Activated CD8-positive, alpha-beta T cell treated with anti-CD3 and anti-CD28 coated beads for 36 hours (primary cell): ENCODE measurements at places on chromosomes 2 and 18.

DNA sequence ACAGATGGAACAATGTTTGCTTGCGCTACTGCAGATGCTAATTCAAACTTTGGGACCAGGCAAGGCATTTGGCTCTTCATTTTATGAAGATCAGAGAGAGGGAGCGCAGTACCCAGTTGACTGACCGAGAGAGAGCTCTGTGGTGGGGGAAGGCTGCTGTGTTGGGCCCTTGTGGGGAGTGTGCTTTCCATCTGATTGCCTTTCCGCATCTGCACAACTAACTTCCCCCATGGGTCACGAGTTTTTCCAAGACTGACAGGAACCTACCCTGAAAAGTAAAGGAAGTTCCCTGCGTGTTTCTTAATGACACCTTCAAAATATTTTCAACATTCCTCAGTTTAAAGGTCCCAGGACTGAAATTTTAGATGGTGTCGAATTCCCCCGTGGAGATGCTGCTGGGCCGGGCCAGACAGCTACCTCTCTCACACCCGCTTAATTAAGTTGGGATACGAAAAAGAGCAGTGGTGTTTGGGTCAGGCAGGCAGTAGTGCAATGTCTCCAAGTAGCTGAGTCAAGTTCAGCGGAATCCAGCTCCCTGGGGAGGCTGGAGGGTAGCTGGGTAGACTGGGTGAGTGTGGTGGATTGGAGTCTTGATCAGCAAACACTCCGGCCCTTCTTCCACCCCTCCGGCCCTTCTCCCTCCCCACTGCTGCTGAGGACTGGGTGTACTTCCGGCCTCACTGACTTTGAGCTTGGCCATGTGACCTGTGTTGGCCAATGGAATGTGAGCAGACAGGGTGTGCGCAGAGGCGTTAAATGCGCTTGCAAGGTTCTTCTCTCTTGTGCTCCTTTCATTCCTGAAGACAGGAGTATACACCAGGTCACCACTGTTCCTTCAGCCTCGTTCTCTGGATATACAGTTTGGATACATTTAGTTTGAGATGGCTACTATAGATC, 2.3 kb upstream of the ARHGAP25 start:
- no peak for DNase-seq

GRCh38 chr2:53987336-53987921, 16.6 kb upstream of the PSME4 start:
- no peak for DNase-seq

GRCh38 chr2:224982226-224982625, 60.0 kb downstream of the DOCK10 start:
- DNase-seq = no peak

- DNase-seq = no peak
These were observed 42.9 kb downstream of the EIPR1 start for GRCh38 chr2:3334392-3335345.

- no peak for DNase-seq
These were observed 116.5 kb upstream of the ANKRD30BL start for GRCh38 chr2:132278267-132278666.

DNA sequence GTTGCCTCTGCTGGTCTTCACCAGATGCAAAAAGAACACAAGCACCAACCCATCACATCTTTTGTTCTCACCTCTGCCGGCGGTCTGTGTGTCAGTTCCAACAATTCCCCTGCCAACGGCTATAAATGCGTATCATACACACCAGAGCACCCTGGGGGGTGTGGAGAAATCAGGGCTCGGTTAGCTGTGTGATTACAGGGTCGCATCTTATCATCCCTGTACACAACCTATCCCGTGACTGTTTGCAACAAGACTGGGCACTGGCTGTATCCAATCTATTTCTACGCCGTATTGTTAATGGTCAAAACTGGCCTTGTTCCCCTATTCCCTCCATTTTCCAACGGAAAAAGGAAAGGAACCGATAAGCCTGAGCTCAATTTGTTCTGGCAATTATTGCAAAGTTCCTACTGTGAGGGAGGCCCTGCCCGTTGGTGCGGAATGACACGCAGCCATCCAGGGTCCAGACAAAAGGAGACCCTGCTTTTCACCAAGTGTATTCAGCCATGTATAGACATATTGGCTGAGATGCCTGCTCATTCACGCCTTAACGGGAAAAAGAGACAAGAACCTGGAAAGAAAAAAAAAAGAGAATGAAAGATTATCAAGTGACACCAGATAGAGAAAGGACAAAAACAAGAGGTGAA, 136.9 kb downstream of the CDH20 start:
- no peak for DNase-seq

DNA sequence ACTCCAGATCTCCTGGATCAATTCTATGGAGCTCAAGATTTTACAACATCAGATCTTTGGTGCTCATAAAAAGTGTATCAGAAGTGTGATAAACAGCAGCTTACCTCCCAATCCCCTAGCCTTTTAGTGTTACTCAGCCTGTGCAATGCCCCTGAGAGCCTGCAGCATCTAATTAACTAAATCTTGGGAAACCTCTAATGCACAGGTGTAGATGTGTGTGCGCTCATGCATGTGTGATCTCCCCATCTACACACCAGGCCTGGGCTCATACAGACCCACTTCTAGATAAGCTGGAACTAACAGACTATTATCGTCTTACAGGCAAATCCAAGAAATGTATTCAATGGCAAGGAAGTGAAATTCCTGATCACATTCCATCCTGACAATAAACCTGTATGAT, 7.5 kb downstream of the SUCLG1 start:
- DNase-seq = no peak

GRCh38 chr2:883803-884748, 66.6 kb upstream of the SNTG2 start:
- DNase-seq = no peak

GRCh38 chr18:35005963-35006577, 35.1 kb upstream of the MAPRE2 start:
- no peak for DNase-seq

DNA sequence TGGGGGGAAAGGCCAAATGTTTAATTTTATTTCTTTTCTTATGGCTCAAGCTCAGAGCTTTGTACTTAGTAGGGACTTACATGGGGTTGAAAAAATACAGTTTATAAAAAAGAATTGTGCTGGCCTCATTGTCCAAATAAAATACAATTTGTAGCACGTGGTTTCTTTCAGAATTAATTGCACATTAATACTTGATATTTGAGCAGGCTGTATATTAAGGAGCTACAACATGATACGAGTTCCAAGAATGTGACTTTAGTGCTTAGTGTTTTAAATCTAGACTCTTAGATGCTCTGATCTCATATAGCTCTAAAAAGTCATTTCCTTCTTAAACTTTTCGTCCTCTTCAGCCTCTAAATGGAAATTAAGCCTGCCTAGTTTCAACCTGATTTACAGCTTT, 46.4 kb upstream of the RASGRP3 start:
- DNase-seq = no peak
